Stimulated activated CD4-positive, alpha-beta T cell treated with anti-CD3 and anti-CD28 coated beads, TNF-alpha, amount 100 ng/mL, for 24 hours (primary cell): ENCODE measurements at places on chromosomes 6 and 20.
A peak's percentile ranks its signal among the peaks of the same experiment; 100 is the strongest.

GRCh38 chr6:12962987-12963386, 246.4 kb downstream of the PHACTR1 start:
- DNase-seq = no peak

- DNase-seq = no peak
Measured at GRCh38 chr20:57038608-57039440, 227.6 kb downstream of the BMP7 start.

DNA sequence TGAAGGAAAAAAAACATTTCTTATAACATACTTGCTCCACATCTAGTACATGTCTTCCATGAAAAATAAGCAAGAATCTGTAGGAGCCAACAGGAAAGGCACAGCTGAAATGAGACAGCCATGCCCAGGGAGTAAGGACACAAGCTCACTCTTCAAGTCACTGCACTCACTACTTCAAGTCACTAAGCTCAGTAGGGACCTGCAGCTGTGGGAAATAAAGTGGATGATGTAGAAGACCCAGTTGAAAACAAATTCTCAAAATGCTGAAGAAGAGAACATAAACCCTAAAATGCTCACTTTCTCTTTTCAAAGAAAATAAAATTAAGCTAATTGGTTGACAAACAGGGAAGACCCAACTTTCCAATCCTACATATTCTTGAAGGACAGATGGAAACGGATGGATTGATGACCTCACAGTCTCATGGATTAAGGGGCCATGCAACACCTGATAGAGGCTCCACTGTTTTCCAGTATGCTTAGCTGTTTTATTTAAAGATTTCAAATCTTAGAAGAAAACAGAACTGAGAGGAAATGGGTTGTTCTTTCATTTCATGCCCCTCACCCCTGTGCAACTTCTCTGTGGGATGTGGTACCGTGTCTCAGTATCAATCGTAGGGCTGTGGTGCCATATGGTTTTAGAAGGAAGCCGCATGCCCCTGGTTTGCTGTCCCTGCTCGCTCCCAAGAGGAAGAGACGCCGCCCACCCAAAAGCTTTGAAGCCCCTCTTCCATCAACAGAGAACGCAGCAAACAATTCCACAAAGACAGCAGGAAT, 133.3 kb downstream of the WDR27 start:
- no peak for DNase-seq

- DNase-seq = no peak
Measured at GRCh38 chr6:135842618-135843392, 8.7 kb upstream of the PDE7B start.

GRCh38 chr6:131063028-131063763, at the start of gene EPB41L2:
Gene EPB41L2, minus strand, starts transcription at chr6:131063245. Its CDS starts 106,760 bp downstream, at chr6:130956485.
- peak; percentile 47 for DNase-seq

DNA sequence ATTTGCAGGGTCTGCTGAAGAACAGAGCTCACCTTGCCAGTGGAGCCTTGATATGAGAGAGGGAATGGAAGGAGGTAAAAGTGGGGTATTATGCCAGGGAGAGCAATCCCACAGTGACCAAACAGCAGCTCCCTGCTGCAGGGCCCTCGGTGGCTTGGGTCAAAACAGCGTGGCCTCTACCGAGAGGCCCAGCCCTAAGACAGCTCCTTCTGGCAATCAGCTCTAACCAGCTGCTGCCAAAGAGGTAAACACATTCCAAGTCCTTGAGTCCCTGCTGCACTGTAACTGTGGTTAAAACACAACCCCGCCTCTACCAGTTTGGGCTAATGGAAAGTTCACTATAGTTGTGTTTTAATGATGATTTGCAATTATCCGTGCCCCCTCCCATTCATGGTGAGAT, 1.4 kb upstream of the DAAM2 start:
- DNase-seq = no peak

GRCh38 chr20:56422076-56422823, 10.2 kb downstream of the CASS4 start:
- no peak for DNase-seq

DNA sequence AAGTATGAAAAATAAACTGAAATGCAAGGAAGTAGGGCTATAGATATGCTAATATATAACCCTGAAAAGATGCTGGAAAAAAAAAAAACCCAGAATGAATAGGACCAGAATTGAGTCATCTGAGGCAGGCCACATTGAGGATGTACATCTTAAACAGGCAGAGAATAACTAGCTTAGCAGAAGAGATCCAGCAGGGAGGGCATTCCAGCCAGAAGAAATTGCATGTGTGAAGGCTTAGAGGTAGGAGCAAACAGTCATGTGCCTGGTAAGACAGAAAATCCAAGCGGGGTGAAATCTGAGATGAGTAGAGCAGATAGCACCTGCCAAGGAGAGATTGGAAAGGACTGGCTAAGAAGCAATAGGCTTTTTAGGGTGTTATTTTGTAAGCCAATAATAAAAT, 2.6 kb downstream of the COL19A1 start:
- no peak for DNase-seq
